ENCODE measurements at places on chromosomes 1 and 21. TPM values are rescaled to one million over a fixed set of nuclear protein-coding genes. Genes with fewer than 3 reads are reported as not detected.

DNA sequence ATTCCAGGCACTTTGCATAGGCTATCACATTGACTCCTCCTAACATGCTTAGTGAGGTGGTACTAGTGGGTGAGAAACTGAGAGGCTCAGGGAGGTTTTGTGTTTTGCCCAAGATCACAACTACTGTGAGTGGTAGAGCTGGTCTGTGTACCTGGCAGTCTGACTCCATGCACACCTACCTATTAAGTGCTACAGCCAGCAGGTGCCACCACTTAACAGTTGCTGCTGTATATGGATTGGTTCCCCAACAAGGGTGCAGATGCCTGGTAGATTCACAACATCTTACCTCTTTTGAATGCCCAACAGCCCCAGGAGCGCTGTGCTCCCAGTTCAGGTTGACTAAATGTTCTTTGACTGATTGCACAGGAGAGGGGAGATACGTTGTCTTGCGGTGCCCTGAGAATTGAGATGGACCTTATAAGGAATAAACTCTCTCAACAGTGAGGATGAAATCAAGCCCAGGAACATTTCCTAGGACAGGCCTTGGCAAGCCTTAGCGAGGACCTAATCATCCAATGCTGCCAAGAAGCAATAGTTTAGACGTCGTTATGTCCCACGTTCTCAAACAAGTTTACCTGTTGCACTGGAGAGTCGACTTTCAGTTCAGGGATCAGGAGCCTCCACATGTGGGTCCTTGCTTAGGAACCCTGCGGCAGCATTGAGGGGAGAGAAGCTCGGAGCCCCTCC is 78.9 kb upstream of the F3 start:
- no peak for DNase-seq

- DNase-seq, result no peak
Measured at GRCh38 chr1:162252214-162252613, 124.4 kb downstream of the SPATA46 start.

DNA sequence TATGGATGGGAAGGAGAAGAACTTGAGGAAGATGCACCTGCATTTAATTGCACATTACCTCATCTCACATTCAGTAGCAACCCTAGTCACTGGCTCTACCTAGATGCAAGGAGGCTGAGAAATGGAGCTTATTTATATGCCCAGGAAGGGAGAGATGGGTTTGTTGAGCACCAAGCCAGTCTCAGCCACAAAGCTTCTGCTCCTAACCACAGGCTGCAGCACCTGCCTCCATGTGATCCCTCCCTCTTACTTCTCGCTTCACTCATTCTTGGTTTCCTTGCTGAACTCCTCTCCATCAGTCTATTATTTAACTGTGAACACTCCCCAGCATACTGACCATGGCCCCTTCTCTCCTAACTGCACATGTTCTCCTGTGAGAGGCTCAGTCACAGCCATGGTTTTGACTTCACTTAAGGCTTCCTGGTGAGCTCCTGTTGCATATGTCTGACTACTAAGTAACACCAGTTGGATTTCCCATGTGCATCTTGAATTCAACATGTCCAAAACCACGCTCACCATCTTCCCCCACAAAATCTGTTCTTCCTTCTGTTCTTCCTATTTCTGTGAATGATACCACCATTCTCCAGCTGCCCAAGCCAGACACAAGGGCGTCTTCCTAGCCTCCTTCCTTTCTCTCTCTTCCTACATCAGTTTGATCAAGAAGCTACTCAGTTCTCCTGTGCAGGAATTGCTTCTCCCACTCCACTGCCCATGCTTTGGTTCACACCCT is 139.8 kb downstream of the AK5 start:
- DNase-seq, result no peak

The ICOSLG gene
- total RNA-seq, result 1.7 TPM

DNA sequence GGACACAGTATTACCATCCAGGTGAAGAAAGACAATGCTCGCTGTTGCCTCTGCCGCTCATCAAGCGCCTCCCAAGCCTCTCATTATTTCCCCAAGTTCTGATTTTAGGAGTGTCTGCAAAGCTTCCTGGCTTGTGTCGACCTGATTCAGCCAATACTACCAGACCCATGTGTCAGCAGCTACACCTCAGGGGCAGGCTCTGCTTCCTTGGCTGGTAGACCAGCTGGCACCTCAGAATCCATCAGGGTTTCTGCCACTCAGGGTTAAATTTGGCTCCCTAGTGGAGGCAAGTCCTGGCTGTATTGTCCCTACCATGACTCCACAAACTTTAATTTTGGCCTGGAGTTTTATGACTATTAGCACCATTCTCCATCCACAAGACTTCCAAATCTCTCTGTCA is 35.4 kb downstream of the SUSD4 start:
- DNase-seq, result no peak

The GRIK3 gene
- total RNA-seq, result 0.09 TPM

DNA sequence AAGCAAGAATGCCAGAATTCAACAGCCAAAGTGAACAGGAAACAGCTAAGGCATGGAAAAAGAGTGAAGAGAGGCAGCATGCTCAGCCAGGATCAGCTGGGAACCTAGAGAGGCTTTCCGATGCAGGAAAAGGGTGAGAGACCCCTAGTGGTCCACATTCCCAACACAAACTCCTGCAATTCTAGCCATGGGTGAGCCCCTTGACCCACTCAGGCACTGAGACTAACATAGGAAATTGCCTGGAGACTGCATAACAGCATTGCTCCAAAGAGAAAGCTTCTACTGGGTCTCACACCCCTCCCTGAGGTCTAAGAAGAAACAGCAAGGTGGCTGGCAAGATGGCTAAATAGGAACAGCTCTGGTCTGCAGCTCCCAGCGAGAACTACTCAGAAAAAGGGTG is 123.2 kb downstream of the LHX8 start:
- no peak for DNase-seq

- no peak for DNase-seq
Measured at GRCh38 chr1:66166753-66167152, 367.2 kb upstream of the SGIP1 start.

GRCh38 chr21:34818662-34819158 is 149.9 kb downstream of the CLIC6 start:
- no peak for DNase-seq

The TEX38 gene
- not detected for total RNA-seq

GRCh38 chr21:29077651-29078090 is 4.2 kb upstream of the CCT8 start:
- no peak for DNase-seq

GRCh38 chr1:9294910-9295636 is 2.4 kb downstream of the SPSB1 start:
- no peak for DNase-seq

- DNase-seq, result no peak
Measured at GRCh38 chr1:108862698-108863477, 6.0 kb upstream of the AKNAD1 start.

DNA sequence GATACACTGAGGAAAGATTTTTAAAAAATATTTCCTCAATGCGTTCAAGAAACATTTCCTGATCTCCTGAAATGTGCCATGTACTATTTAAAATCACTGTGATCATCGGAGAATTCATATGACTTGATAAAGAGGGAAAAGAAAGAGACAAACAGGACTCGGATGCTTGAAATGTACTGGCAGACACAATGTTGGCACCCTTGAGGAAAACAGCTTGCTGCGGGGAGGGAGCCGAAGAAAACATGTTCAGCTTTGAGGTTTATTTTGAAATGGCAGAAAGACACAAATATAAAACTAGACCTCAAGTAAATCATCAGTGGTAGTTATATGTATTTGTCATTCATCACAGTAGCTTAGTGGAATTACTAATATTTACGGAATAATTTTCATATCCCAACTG is 100.9 kb upstream of the BRINP3 start:
- DNase-seq, result no peak

DNA sequence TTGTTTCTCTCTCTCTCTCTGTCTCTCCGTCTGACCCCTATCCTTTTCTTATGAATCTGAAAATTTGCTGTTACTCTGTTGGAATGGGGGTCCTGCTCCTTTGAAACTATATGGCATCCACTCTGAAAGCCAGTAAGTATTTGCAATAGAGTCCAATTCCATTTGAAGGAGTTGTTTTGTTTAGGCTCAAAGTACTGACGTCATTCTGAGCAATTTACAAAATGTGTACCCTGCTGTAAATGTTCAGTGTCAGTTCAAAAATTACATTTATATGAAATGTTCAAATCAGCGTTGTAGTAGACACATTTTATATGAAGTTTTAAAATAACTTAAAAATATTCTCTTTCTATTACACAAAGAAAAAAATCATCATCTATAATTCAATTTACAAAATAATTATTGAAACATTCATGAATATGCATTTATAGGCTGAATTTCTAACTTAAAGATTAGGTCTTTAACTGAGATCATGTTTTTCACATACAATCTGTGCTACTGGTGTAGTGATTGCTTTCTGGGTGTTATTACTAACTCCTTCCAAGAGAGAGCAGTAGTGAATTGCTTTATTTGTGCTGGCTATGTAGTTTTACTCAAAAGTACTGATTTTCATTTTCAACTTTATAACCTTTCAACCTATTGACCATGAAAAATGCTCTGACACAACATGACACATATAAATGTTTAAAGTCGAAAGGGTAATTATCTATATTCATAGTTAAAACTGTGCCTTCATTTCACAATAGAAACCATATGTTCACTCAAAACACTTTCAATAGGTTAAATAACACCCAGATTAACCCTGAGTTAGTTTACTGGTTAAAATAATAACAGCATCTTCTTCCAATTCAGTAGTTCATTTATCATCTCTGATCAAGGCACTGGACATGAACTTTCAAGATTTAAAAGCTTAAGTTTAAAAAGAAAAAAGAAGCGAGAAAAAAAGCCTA is 253.1 kb upstream of the ADGRL4 start:
- DNase-seq, result no peak

The HMGCS2 gene
- 0.56 TPM for total RNA-seq

DNA sequence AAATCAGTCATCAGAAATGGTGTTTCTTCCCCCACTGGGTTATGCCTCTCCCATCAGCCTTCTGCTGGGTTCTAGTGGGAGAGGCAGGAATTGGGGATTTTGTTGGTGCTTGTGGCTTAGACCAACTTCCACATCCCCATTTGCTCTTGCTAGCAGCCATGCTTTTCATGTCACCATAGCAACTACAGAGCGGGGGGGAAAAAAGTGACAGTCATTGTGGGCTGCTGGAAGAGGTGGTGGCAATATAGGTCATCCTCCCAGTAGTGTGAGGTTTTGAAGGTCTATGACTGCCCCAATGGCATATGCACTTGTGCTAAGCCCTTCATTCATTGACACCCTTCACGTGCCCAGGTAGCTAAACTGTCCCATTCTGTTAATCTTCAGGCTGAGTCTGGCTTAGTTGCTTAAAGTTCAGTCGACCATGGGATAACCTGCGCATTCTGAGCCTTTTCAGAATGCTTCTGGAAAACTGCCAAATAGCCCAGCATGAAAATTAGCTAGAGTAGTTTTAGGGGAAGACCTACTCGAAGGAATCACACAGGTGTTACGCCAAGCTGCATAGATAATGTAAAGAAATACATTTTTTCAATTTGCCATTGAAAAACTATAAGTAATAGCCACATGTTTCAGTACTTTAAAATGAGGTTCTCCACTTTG is 53.7 kb upstream of the ZNF326 start:
- DNase-seq, result no peak

GRCh38 chr21:45926281-45926680 is 55.3 kb upstream of the COL6A1 start:
- DNase-seq, result no peak

- no peak for DNase-seq
Measured at GRCh38 chr1:115274467-115274866, 63.6 kb downstream of the NGF start.

- no peak for DNase-seq
Measured at GRCh38 chr1:185565302-185565701, 168.9 kb upstream of the HMCN1 start.

DNA sequence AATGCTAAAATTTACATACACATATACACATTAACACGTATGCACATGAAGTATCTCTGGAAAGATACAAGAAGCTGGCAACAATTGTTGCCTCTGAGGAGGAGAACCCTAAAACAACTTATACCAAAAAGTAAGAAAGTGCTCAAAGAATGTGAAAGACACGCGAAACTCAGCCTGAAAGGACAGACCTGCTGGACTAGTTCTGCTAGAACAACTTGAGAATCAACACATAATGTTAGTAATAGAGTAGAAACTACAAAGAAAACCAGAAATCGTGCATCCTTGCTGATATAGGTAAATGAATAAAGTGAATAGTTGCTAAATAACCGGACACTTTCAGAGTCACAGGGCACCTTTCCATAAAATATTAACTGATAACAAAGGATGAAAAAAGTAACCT is 242.5 kb downstream of the RERE start:
- no peak for DNase-seq

- no peak for DNase-seq
Measured at GRCh38 chr1:203076031-203076511, 9.7 kb downstream of the MYOG start.

The ESPN gene
- total RNA-seq, result 0.12 TPM

GRCh38 chr1:214662223-214662785 is 59.3 kb downstream of the CENPF start:
- no peak for DNase-seq

GRCh38 chr1:156383023-156383422 is 14.0 kb downstream of the RHBG start:
- DNase-seq, result no peak

DNA sequence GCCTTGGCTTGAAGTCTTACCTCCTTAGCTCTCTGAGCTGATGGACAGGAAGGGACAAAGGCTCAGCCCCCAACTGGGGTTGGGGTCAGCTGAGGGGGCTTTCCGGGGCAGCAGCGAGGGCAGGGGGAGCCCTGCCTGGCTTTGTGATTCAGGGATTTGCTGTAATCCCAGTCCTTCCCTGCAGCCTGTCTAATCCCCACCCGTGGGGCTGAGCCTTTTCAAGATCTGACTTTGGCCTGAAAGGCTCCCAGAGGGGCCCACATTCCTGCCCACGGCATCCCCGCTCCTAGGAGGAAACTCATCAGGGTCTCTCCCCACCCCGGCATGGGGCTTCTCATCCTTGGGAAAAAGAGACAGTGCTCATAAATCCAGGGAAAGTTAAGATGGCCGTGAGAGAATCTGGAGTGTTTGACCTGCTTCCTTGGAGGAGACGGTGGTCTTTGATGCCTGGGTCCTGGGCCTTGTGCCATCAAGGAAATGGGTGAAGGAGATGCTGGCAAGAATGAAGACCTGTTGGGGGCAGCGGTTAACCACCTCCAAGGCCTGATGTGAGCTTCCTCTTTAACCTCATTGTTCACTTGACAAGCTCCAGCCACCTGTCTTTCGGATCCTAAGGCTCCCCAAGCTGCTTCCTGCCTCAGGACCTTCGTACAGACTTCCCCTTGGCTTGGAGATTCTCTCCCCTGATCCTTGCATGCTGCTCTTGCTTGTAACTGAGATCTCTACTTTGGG is 83.1 kb upstream of the WNT4 start:
- DNase-seq, result no peak

DNA sequence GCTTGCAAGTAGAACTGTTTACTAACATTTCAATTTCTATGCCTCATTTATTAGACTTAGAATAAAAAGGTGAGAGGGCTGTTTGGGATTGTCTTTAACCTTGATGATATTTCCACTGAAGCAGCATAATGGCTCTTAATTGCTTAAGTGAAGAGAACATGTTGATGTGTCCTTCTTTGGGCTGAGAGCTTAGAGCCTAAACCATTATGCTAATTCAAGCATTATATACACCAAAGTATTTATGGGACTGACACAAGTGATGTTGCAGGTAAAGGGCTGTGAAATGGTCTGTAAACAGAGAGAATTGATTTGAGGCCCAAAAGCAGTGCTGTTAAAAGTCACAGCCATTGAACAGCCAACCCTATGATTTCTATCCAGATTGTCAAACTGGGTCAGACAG is 113.9 kb downstream of the ATG4C start:
- DNase-seq, result no peak

The TFF1 gene
- total RNA-seq, result not detected

Data from omental fat pad (tissue), 4 donors.